T-cell (primary cell): ENCODE measurements at places on chromosomes 12 and 14.

GRCh38 chr12:79818856-79819255 is 116.0 kb downstream of the PPP1R12A start:
- H3K36me3 ChIP-seq = no peaks in the 10 kb centered on the region
- no peaks in the 10 kb centered on the region for H3K27me3 ChIP-seq
- no peak for DNase-seq

DNA sequence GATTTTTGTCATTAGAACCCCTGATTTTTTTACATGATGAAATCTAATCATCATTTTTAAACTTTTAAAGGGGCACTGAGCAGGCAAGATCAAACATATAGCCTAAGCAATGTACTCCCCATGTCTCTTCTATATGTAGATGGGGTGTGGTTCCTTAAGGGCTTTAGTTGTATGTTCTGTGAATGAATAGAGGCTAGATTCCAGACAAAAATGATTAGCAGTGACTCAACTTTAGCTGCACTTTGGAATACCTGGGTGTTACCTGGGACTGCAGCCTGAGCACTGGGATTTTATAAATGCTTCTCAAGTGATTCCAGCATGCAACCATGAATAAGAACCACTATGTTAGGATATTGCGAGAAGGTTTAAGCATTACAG is 256.7 kb upstream of the PLEKHG7 start:
- no peak overlapping the region for H3K27ac ChIP-seq
- no peak overlapping the region for H3K4me3 ChIP-seq
- H3K4me1 ChIP-seq = peaks cover 2% of the 10 kb centered on the region
- DNase-seq = no peak

DNA sequence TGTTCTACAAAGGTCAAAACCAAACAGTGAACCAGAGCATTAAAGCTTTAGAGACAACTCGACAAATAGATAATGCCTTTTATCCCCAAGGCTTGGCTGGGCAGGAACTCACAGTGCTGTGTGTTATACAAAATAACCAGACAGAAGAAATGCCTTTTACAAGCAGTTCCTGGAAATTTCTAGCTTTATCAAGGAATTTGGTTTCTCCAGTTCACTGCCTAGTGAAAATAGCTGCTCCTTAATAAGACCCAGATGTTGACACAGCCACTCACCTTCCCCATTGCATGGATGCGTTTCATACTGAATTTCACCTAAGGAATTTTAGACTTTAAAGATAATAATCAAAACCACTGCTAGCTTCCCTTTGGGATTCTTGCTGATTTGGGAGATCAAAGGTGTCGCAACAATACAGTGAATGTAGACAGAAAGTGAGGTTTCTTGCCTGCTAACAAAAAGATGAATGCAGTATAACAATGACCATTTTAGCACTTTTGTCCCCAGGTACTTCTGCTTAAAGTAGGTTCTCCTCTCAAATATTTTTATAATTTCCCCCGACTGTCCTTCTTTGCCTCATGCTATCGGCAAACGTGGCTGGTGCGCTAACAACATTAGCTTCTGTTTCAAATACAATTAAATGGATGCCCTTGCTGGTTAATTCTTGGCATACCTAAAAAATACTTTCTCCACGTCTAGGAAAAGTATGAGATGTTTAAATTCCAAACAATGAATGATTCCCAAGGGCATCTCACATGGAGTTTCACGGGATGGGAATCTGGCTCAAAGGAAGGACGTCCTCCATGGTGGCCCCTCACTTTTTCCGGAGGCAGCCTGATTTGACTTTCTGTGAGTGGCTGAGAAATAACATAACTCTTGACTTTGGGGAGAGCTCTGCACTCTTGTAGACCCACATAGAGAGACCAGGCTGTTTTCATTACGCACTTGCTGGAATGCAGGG is 162.4 kb downstream of the C12orf75 start:
- H3K27me3 ChIP-seq = no peaks in the 10 kb centered on the region
- no peak overlapping the region for H3K27ac ChIP-seq
- DNase-seq = no peak
- no peaks in the 10 kb centered on the region for H3K36me3 ChIP-seq
- H3K4me1 ChIP-seq = no peaks in the 10 kb centered on the region
- no peak overlapping the region for H3K4me3 ChIP-seq

GRCh38 chr12:131583090-131583712 is 127.7 kb upstream of the SFSWAP start:
- H3K27ac ChIP-seq = no peak overlapping the region
- no peak for DNase-seq
- H3K4me1 ChIP-seq = no peaks in the 10 kb centered on the region
- peaks cover 26% of the 10 kb centered on the region for H3K27me3 ChIP-seq
- no peaks in the 10 kb centered on the region for H3K36me3 ChIP-seq

GRCh38 chr12:49491823-49492222 is 47.0 kb upstream of the KCNH3 start:
- no peak overlapping the region for H3K4me3 ChIP-seq
- no peaks in the 10 kb centered on the region for H3K27me3 ChIP-seq
- DNase-seq = no peak
- H3K27ac ChIP-seq = no peak overlapping the region

GRCh38 chr12:75969768-75970167 is 61.8 kb downstream of the PHLDA1 start:
- no peak overlapping the region for H3K27ac ChIP-seq
- DNase-seq = no peak
- H3K4me1 ChIP-seq = no peaks in the 10 kb centered on the region

GRCh38 chr14:68331426-68331825 is 461.4 kb downstream of the ZFP36L1 start:
- DNase-seq = no peak
- no peak overlapping the region for H3K4me3 ChIP-seq
- no peaks in the 10 kb centered on the region for H3K36me3 ChIP-seq
- H3K27ac ChIP-seq = no peak overlapping the region

DNA sequence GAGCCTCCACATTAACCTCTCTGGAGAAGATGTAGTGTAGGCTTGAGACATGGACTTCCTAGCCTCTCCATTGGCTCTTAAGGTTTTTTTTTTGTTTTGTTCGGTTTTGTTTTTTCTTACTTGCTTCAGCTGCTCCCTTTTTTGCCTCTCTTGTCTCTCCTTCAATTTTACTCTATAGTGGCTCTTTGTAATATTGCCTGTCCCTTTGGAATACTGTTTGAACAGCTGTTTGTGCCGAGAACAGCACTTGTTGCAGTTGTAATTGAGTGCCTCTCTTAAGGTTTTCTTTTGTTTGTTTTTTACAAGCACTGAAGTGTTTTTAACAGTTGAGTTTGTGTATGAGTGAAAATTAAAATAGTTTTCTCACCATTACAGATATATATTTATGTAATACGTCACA is 567.7 kb downstream of the LRFN5 start:
- no peaks in the 10 kb centered on the region for H3K4me1 ChIP-seq
- H3K27me3 ChIP-seq = no peaks in the 10 kb centered on the region
- H3K36me3 ChIP-seq = no peaks in the 10 kb centered on the region
- no peak overlapping the region for H3K4me3 ChIP-seq

DNA sequence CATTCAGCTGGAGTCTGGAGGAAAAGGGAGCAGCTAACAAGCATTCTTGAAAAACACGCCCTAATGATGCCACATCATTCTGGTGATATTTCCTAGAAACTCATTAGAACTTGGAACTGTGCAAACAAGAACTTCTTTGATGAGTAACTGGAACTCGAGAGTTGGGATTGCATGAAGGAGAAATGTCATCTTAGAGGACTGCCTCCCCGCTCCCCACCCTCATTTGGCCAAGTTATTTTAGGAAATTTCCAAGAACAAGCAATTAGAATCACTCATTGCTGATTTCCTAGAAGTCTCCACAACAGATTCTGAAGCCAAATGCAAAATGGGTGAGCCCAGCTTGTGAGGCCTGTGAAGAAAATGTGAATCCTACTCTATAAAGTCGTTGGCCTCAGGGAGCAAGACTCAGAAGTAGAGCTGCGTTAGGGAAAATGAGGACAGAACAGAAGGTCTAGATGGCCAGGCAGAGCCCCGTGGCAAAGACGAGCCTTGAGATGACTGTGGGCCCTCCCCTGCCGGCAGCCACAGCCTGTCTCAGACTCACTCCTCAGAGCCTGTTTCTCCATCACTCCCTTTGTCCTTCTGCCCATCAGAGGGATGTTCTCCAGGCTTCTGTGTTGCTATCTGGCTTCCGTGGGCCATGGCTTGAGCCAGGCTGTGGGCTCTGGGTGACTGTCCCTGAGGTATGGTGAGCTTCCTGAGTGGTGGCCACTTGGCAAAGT is 38.4 kb downstream of the RTL1 start:
- no peak overlapping the region for H3K27ac ChIP-seq
- no peaks in the 10 kb centered on the region for H3K36me3 ChIP-seq
- no peaks in the 10 kb centered on the region for H3K4me1 ChIP-seq
- peaks cover 40% of the 10 kb centered on the region for H3K27me3 ChIP-seq
- DNase-seq = no peak

- H3K27ac ChIP-seq = no peak overlapping the region
- no peaks in the 10 kb centered on the region for H3K27me3 ChIP-seq
- no peak for DNase-seq
- no peaks in the 10 kb centered on the region for H3K36me3 ChIP-seq
- no peaks in the 10 kb centered on the region for H3K4me1 ChIP-seq
- H3K4me3 ChIP-seq = no peak overlapping the region
Observed at GRCh38 chr12:21825886-21826617, 51.5 kb upstream of the KCNJ8 start.

DNA sequence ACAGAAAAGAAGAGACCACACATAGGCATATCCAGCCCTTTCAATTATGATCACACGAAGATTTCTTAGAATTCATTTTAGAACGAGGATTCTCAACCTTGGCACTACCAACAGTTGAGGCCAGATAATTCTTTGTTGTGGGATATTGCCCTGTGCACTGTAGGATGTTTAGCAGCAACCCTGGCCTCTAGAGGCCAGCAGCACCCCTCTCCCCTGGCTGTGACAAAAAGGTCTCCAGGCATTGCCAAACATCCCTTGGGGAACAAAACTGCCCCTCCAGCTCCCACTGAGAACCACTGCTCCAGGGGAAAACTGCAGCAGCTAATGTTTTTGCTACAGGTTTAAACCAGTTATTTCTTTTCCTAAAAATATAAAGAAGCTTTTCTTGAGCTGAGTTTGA is 7.1 kb downstream of the NT5DC3 start:
- no peaks in the 10 kb centered on the region for H3K27me3 ChIP-seq
- no peaks in the 10 kb centered on the region for H3K36me3 ChIP-seq
- no peak overlapping the region for H3K27ac ChIP-seq
- H3K4me1 ChIP-seq = no peaks in the 10 kb centered on the region

DNA sequence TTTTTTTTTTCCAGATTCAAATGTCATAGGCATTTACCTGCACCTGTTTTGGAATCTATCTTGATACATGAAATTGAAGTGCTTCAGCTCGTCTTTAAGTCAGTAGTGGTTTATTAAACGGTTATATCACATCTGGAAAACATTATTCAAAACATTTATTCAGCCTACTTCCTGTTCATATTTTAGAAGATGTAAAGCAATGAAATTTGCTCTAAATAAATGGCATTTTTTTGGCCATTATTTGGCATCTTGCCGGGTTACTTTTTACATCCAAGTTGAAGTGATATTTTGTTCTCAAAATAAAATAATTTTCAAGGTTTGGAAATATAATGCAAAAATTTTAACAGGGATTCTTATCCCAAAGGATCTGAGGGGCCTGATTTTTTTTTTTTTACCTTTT is 103.1 kb downstream of the EML1 start:
- H3K27ac ChIP-seq = no peak overlapping the region
- H3K36me3 ChIP-seq = no peaks in the 10 kb centered on the region
- peaks cover 11% of the 10 kb centered on the region for H3K27me3 ChIP-seq
- H3K4me1 ChIP-seq = no peaks in the 10 kb centered on the region
- no peak for DNase-seq
